ENCODE measurements at places on chromosomes 4 and X.

- no peak overlapping the region for H3K4me3 ChIP-seq
- no peaks in the 10 kb centered on the region for H3K36me3 ChIP-seq
- no peak overlapping the region for H3K27ac ChIP-seq
- DNase-seq: no peak
- no peaks in the 10 kb centered on the region for H3K27me3 ChIP-seq
Observed at GRCh38 chr4:85407546-85407945, 67.4 kb upstream of the ARHGAP24 start.

DNA sequence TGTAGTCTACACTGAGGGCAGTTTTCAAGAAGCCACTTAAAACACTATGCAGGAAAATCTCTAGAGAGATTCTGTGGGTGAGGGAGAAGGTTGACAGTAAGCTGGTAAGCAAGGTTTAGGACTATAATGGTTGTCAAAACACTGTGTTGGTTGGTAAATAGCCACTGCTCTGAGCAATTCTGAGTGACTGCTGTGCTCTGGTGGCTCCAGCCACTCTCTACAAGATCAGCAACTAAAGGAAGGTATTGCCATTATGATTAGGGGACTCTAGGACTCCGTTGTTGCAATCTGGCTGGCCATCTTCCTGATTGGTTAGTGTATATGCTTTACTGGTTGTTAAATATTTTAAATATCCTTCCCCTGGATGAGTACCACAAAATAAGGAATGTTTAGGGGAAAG is 5.5 kb upstream of the FAM47E start:
- H3K4me3 ChIP-seq: no peak overlapping the region
- DNase-seq: no peak
- peaks cover 5% of the 10 kb centered on the region for H3K4me1 ChIP-seq
- peaks cover 10% of the 10 kb centered on the region for H3K27me3 ChIP-seq
- H3K36me3 ChIP-seq: no peaks in the 10 kb centered on the region

GRCh38 chr4:99624141-99624719 is 33.4 kb downstream of the C4orf54 start:
- DNase-seq: no peak
- peak overlapping the region; percentile 20 for H3K27ac ChIP-seq
- no peaks in the 10 kb centered on the region for H3K36me3 ChIP-seq
- no peak overlapping the region for H3K4me3 ChIP-seq
- H3K27me3 ChIP-seq: no peaks in the 10 kb centered on the region

GRCh38 chr4:122328893-122329292 is 49.9 kb upstream of the ADAD1 start:
- H3K27ac ChIP-seq: no peak overlapping the region
- DNase-seq: no peak
- no peaks in the 10 kb centered on the region for H3K27me3 ChIP-seq
- H3K36me3 ChIP-seq: peaks cover 69% of the 10 kb centered on the region
- no peaks in the 10 kb centered on the region for H3K4me1 ChIP-seq
- no peak overlapping the region for H3K4me3 ChIP-seq

- no peaks in the 10 kb centered on the region for H3K4me1 ChIP-seq
- H3K27me3 ChIP-seq: no peaks in the 10 kb centered on the region
- DNase-seq: no peak
- no peak overlapping the region for H3K4me3 ChIP-seq
- H3K36me3 ChIP-seq: no peaks in the 10 kb centered on the region
- H3K27ac ChIP-seq: no peak overlapping the region
Observed at GRCh38 chrX:12672367-12673106, 118.7 kb upstream of the PRPS2 start.

DNA sequence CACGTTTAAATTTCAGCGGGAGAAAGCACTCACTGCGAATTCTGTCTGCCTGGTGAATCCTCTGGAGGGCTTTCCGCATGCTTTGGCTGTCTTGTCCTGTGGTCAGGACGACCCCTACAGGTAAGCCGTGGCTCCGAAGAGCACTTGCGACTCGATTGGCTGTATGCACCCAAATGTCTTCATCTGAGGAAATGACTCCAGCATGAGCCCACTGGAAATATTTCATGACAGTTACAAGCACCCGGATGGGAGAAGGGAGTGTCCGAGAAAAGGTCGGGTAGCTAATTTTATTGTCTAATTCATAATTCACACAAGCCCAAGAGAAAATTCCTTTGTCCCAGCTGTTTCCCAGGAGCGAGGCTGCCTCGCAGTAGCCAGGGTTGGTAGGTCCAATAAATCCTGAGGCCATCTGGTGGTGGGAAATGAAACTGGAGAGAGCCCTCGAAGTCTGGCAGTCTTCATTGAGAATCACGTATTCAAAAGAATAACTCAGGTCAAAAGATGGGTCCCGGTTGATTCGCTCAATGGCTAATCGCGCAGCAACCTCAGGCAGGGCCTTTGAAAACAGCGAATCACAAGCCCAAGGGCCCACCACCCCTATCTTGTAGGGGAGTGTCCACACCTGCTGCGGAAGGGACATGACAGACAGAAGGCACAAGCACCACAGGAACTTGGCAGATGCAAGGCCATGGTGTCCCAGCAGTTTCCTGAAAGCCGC is 6.6 kb downstream of the GUCY2F start:
- peak overlapping the region; percentile 39 for H3K4me3 ChIP-seq
- no peaks in the 10 kb centered on the region for H3K36me3 ChIP-seq
- no peaks in the 10 kb centered on the region for H3K27me3 ChIP-seq

GRCh38 chr4:71322425-71322824 is 16.4 kb upstream of the SLC4A4 start:
- H3K27me3 ChIP-seq: no peaks in the 10 kb centered on the region
- H3K27ac ChIP-seq: no peak overlapping the region
- H3K4me3 ChIP-seq: no peak overlapping the region

GRCh38 chr4:28557755-28558154 is 1697.1 kb downstream of the STIM2 start:
- no peaks in the 10 kb centered on the region for H3K27me3 ChIP-seq
- no peaks in the 10 kb centered on the region for H3K4me1 ChIP-seq
- H3K4me3 ChIP-seq: no peak overlapping the region
- no peak for DNase-seq
- H3K36me3 ChIP-seq: no peaks in the 10 kb centered on the region

GRCh38 chr4:150769248-150769647 is 187.3 kb downstream of the MAB21L2 start:
- DNase-seq: no peak
- H3K4me3 ChIP-seq: no peak overlapping the region
- no peak overlapping the region for H3K27ac ChIP-seq
- no peaks in the 10 kb centered on the region for H3K27me3 ChIP-seq

DNA sequence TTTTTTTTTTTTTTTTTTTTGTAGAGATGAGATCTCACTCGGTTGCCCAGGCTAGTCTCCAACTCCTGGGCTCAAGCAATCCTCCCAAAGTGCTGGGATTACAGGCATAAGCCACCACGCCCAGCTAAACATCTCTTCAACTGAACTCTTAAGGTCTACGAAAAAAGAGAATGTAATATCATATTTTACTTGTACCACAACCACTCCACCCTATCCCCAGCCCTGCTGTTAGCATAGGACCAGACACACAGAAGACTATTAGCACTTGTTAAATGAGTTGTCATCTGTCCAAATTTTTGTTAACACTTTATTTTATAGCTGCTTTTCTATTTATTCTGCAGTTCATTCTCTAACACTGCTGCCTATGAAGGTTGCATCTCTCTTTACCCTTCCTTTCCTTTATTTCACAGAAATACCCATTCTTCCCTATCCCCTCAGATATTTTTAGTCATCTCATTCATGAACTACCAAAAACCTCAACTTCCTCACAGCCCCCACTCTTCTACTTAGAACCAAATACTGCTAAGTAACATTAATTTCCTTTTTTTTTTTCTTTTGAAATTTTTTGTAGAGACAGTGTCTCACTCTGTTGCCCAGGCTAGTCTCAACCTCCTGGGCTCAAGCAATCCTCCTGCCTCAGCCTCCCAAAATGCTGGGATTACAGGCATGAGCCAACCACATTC is 10.1 kb downstream of the SNX12 start:
- no peaks in the 10 kb centered on the region for H3K27me3 ChIP-seq
- DNase-seq: no peak
- peaks cover 29% of the 10 kb centered on the region for H3K36me3 ChIP-seq
- H3K4me1 ChIP-seq: no peaks in the 10 kb centered on the region
- no peak overlapping the region for H3K4me3 ChIP-seq

DNA sequence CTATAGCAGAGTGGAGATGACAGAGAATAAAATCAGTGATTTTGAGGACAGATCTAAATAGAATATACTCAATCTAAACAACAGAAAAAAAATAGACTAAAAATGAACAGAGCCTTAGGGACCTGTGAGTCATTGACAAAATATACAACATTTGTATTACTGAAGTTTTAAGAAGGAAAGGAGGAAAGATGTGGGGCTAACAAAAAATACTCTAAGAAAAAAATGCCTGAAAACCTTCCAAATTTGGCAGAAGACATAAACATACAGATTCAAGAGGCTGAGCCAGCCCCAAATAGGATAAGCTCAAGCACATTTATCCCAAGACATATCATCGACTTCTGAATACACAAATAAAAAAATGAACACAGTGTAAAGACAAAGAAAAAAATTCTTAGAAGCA is 123.6 kb upstream of the INTU start:
- no peak overlapping the region for H3K27ac ChIP-seq
- H3K4me3 ChIP-seq: no peak overlapping the region
- H3K27me3 ChIP-seq: no peaks in the 10 kb centered on the region
- H3K36me3 ChIP-seq: no peaks in the 10 kb centered on the region

DNA sequence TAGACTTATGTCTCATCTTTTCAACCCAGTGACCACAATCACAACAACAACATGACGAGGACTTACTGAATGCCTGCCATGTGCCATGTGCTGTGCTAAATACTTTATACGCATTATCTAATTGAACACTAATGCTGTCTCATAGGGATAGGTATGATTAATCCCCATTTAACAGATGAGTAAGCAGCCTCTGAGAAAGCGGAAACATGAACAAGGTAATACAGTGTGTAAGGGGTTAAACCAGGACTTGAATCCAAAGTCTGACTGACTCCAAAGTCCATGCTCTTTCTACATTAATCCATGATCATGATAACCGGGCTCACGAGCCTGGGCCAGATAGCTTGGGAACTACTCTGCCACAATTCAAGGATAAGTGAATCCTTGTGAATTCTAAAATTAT is 105.3 kb upstream of the MBNL3 start:
- no peaks in the 10 kb centered on the region for H3K4me1 ChIP-seq
- H3K27me3 ChIP-seq: no peaks in the 10 kb centered on the region
- no peak overlapping the region for H3K4me3 ChIP-seq
- no peak for DNase-seq
- no peak overlapping the region for H3K27ac ChIP-seq

- peaks cover 8% of the 10 kb centered on the region for H3K4me1 ChIP-seq
- H3K36me3 ChIP-seq: peaks cover 3% of the 10 kb centered on the region
- no peak overlapping the region for H3K27ac ChIP-seq
- DNase-seq: no peak
- H3K27me3 ChIP-seq: no peaks in the 10 kb centered on the region
Observed at GRCh38 chr4:139873111-139873860, 207.7 kb downstream of the MGST2 start.

GRCh38 chr4:154836513-154836912 is 55.4 kb downstream of the RBM46 start:
- DNase-seq: no peak
- H3K27me3 ChIP-seq: no peaks in the 10 kb centered on the region
- H3K36me3 ChIP-seq: no peaks in the 10 kb centered on the region
- no peak overlapping the region for H3K4me3 ChIP-seq

GRCh38 chr4:158299459-158300007 is 89.2 kb downstream of the TMEM144 start:
- no peaks in the 10 kb centered on the region for H3K36me3 ChIP-seq
- no peak for DNase-seq
- no peak overlapping the region for H3K27ac ChIP-seq
- no peaks in the 10 kb centered on the region for H3K27me3 ChIP-seq
- H3K4me1 ChIP-seq: no peaks in the 10 kb centered on the region
- no peak overlapping the region for H3K4me3 ChIP-seq

- H3K27me3 ChIP-seq: no peaks in the 10 kb centered on the region
- DNase-seq: no peak
- no peaks in the 10 kb centered on the region for H3K36me3 ChIP-seq
- H3K4me1 ChIP-seq: no peaks in the 10 kb centered on the region
- no peak overlapping the region for H3K4me3 ChIP-seq
Observed at GRCh38 chrX:84218726-84219125, 30.7 kb upstream of the RPS6KA6 start.

DNA sequence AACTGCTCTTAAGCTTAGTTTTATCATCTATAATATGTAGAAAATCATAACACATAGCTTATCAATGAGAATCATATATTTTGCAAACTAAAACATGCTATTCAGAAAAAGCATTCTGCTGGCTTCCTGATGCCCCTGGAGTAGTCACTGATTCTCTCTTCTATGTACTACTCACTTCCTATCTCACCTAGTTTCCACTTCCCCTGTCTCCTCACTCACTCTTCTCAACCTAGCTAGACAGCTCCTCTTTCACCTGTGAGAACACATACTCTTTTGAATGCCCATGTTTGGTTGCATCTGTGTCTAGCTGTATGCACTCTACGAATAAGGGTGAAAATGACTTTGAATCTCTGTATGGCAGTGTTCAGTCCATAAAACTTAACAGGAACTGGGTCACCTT is 9.3 kb downstream of the TMEM144 start:
- no peak overlapping the region for H3K4me3 ChIP-seq
- no peak for DNase-seq
- peaks cover 56% of the 10 kb centered on the region for H3K36me3 ChIP-seq

DNA sequence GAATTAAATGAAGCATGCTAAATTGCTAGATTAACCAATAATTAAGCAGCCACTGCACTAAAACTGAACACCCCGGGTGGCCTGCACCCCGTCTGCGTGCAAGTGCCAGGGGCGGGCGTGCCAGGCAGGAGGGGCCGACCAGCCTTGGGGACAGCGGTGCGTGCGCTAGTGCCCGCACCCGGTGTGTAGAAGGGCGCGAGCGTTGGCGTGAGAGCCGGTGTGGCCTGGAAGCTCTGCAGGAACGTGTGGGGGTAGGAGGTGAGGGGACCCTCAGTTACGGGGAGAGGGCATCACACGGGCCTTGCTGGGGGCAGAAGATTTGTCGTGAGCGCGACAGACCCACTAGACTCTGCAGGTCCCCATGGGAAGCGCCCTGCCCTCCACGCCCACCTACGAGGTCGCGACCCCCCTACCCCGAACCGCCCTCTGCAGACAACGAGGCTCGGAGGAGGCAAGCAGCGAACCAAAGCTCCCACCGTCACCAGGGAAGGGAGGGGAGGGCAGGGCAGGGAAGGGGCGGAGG is 105.8 kb downstream of the FAM53A start:
- H3K27me3 ChIP-seq: peaks cover 13% of the 10 kb centered on the region
- peaks cover 24% of the 10 kb centered on the region for H3K4me1 ChIP-seq
- H3K4me3 ChIP-seq: peak overlapping the region; percentile 71
- no peaks in the 10 kb centered on the region for H3K36me3 ChIP-seq
- H3K27ac ChIP-seq: no peak overlapping the region

DNA sequence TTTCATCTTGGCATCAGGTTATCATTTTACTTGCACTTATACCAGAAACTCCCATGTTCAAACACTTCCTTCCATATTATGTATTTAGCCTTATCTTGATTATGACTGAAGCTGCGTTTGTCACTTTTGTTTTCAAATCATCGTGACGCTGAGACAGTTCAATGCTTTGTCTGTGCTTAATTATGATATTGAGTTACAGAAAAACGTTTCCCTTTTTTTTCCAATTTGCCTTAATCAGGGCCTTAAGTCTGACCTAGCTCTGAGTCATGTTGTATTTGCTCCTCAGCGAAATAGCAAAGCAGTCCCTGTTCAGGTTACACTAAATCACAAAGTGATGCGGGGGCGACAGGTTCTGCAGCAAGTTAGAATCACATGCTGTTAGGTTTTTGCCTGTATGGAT is 254.7 kb downstream of the AFF2 start:
- DNase-seq: no peak
- no peak overlapping the region for H3K27ac ChIP-seq
- no peak overlapping the region for H3K4me3 ChIP-seq

All from left ventricle myocardium inferior (tissue), 1 donor.